Stimulated activated CD8-positive, alpha-beta memory T cell treated with anti-CD3 and anti-CD28 coated beads, Interleukin-15, amount 100 ng/mL, for 24 hours (primary cell): ENCODE measurements at places on chromosomes 5 and 9.

GRCh38 chr9:6305954-6306563, 22.1 kb upstream of the TPD52L3 start:
- DNase-seq, result no peak

DNA sequence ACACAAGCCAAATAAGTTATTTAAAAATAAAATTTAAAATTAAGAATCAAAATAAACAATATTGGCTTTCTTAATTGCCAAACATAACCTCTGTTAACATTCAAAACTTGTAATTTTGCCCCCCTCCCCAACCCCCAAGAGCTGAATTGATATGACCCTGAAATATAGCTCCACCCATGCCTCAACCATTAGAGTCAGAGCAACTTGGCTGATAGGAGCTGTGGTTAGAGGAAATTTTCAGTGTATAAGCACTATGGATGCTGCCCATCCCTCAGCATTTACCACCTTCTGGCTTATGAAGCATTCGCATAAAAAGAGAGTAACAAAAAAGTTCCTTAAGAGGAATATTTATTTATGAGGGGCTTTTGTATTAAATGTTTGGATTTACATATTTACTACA, 6.1 kb downstream of the POC5 start:
- no peak for DNase-seq

- no peak for DNase-seq
These were observed at the start of gene SELENOP for GRCh38 chr5:42811591-42812446. Gene SELENOP, minus strand, starts transcription at chr5:42811892. Its CDS starts 3,539 bp downstream, at chr5:42808353.

DNA sequence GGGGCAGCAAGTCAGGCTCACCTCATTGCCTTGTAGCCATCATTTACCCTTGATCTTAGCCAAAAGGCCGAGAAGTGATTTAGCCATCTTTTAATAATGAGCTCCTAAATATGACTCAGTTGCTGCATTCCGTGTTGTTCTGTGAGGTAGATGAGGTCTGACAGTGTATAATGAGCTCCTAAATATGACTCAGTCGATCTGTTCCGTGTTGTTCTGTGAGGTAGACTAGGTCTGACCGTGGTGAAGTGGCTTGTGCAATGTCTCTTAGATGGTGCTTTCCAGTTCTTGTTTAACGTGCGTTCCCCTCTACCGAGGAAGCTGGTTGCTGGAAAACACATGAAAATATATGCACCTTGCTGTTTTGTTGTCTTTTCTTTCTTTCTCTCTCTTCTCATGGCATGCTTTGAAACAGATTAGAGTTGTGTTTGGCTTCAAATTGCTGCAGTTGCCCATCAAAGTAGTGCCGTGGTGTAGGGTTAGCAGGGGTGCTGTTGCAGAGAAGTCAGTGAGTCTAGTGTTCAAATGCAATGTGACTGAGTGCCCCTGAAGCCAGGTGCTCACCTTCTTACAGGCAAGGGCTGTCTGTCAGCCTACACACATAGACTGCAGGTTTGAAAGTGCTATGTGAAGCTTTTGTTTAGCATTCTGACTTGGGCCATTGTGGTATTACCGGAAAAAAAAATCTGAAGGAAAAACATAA, 118.6 kb downstream of the KDM4C start:
- DNase-seq, result no peak

GRCh38 chr9:98958271-98958984, 14.7 kb downstream of the COL15A1 start:
- no peak for DNase-seq

GRCh38 chr5:132455614-132456115, 34.9 kb downstream of the IRF1 start:
- DNase-seq, result no peak

GRCh38 chr5:38883842-38884241, 38.0 kb downstream of the OSMR start:
- no peak for DNase-seq

DNA sequence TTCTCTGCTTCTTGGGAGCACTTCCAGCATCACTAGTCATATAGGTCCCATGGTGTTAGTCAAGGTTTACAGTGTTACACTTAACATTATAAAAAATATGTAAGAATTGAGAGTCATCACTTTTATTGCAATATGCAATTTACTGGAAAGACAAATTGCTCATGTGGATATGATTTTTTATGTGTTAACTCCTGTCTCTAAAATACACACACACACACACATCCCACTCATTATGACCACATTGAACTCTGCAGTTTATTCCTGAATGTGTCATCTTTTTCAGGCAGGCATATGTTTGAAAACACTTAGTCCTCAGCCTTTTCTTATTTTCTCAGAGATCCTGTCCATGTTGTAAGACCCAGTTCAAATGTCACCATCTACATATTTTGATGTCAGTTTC, 148.5 kb upstream of the MRPS30 start:
- DNase-seq, result no peak

GRCh38 chr9:125626187-125626586, 80.8 kb downstream of the MAPKAP1 start:
- no peak for DNase-seq

DNA sequence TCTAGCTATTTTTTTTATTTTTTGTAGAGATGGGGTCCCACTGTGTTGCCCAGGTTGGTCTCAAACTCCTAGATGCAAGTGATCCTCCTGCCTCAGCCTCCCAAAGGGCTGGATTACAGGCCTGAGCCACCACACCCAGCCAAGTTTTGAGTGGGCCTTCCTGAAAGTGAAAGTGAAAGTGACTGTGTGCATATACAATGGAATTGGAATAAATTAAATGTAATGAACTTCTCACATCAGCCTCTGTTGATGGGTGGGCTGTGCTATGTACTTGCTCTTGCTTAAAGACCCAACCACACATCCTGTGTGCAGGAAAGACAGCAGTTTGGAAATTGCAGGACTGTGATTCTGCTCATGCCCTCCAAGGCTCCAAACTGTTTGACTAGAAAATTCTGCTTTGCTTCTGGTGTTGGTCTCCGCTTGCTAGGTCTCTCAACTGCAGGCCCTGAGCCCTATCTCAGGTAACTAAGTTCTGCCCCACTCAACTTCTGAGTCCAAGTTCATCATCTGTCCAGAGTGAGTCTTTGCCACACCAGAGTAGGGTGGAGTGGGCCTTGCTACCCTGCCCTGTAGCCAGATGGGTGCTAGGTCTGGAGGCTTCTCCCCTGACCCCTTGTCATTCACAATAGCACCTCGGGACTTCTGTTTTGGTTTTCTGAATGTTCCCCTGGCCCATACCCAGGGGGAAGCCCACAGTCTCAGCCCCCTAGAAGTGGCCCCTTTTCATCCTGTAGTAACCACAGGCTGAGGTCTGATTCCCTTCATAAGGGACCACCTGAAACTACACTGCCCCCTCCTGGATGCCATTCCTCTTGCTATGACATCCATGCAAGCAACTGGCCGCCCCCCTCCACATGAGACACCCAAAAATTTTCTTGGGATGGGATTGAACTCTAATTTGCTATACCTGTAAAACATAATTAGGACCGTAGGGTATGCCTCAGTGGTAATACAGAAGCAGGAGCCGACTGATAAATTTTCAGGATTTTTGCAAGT, 36.5 kb upstream of the RAD23B start:
- no peak for DNase-seq

GRCh38 chr9:98314381-98315066, 59.1 kb upstream of the TBC1D2 start:
- DNase-seq, result no peak

- no peak for DNase-seq
These were observed 122.8 kb downstream of the SIL1 start for GRCh38 chr5:139075066-139076050.

- no peak for DNase-seq
These were observed 15.3 kb downstream of the BICD2 start for GRCh38 chr9:92749071-92749933.

GRCh38 chr9:100669968-100670367, 92.1 kb downstream of the CAVIN4 start:
- no peak for DNase-seq

DNA sequence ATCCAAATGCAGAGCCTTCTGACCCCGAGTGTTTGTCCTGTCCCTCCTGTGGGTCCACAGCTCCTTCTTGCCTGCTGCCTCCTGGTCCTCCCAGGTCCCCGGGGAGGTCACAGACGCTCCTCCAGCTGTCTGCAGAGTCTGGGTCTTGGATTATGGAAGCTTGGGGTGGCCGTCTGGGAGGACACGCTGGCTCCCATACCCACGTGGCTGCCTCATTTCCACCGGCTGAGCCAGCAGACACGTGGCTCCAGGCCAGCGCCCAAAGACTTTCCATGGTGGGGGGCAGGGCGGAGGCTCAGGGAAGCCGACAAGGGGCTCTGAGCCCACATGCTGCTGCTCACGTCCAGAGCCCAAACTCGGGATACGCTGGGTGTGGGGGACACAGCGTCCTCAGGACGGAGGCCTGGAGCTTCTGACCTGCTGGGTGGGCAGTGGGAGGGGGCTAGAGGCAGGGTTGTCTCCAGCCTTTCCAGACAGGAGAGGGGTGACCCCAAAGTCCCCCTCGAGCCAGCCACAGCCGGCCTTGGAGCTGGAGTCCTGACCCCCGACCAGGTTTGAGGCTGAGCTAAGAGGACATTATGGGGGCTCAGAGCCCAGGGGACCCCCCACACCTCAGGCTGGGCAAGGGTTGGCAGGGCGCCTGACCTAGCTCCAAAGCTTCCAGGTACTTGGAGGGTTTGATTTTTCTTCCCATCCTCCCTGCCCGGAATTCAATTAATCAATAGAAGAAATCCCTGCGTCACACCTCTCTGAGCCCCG, 24.2 kb upstream of the RNU6ATAC start:
- DNase-seq, result no peak

- no peak for DNase-seq
These were observed 118.7 kb upstream of the CCDC112 start for GRCh38 chr5:115415143-115415491.

- no peak for DNase-seq
These were observed 508.6 kb upstream of the FAM174A start for GRCh38 chr5:100026606-100027005.

DNA sequence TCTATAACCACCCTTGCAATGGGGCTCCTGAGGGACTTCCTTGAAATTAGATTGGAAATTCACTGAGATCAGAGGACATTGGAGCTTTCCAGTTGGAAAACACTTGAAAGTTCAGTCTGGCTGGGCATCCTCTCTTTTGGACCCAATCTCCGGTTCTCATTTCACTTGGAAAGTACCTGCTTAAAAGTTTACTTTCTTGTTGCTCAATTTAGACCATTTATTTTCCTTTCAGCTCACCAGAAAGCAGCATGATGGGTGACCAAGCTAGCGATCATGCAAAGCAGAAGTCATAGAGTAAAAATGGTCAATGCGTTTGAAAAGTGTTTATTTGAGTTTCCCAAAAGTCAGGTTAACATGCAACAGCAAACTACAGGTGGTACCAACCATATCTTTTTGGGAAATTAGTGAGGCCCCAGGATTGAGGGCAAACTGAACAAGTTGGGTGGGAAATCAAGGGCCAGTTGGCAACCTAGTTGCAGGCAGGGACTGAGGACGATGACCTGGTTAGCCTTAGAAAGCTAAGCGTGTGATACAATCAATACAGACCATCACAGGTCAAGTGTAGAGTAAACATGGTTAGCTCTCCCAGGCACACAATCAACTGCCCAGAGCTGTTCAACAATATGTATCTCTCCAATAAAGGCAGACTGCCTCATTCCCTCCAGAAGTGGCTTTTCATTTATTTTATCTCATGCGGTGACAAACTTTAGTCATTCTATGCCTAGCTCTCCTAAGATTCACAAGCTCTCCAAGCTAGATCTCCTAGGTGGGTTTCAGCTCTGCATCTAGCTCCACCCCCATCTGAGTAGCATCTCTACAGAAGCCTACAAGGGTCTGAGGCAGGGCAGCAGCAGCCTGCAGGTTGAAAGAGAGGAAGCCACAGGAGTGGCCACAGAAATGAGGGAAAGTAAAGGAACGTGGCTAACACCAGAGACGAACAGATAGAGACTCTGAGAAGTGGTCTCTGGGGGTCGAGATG, 136.9 kb downstream of the UGCG start:
- no peak for DNase-seq

DNA sequence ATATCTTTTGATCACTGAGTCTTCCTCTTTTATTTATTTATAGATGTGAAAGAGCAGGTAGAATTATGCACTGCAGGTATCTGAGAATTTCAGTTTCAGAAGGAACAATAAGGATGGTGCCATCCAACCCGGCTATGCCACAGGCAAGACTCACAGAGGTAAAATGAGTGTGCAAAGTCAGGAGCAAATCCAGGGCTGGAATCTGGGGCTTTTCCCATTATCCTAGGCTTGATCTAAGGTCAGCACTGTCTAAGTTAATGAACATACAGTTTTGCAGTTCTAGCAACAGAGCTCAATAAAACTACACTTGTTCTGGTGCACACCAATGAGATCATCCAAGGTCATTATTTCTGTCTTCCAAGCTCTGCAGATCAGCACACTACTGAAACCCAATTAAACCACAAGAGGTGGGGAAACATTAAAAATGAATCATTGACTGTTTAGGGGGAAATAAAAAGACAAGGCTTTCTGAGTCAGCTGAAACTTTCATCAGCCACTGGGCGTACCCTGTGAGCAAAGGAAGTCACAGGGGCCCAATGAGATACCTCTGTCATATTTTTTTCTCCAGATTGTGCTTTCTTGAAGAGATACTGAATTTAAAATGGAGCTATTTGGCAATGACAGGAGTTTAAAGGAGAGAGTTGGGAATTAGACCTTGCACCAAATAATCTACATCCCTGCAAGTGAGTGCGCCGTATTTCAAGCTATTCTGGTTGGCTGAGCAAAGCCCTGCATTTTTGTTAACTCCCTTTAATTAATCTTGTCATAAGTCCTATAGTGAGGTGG, 662.2 kb upstream of the ZNF608 start:
- no peak for DNase-seq

DNA sequence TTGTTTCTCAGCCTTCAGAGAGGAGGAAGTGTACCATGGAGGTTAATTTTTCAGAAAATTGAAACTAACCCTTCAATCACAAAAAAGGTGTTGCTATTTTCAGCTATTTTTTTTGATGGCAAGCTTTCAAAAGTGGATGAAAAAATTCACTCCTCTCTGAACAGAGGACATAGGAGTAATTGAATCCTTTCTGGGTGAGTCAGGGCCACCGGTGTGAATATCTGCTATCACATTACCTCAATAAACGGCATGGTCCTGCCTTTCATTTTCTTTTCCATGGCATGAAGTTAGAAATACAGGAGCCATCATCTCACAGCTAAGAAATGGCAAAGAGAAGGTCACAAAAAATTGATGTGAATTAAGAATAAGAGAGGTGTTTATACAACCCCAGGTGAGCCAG, 90.2 kb upstream of the CCDC112 start:
- DNase-seq, result no peak

GRCh38 chr9:128242828-128243214, 33.0 kb downstream of the GOLGA2 start:
- no peak for DNase-seq

DNA sequence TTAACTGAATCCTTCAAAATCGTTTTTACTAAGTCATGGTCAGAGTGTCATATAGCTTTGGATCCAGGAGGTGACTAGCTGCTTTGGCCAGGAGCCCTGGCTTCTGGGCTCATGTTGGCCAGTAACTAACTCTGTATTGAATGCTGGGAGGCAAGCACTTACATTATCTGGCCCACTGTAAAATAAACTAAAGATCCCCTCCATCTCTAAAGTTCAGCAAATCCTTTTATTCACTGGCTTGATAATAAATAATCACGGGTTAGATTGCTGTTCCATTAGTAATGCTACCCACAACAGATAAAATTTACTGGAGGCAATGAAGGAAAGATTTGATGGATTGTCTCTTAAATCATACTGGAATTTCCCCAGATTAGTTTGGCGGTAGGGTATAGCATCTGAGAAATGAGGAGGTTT, 382.2 kb upstream of the TLE4 start:
- no peak for DNase-seq

GRCh38 chr5:171272996-171273970, 35.8 kb upstream of the TLX3 start:
- no peak for DNase-seq

- no peak for DNase-seq
These were observed 19.3 kb downstream of the PCSK5 start for GRCh38 chr9:75909776-75910175.

- no peak for DNase-seq
These were observed 5.2 kb upstream of the MGAT1 start for GRCh38 chr5:180807654-180808414.
